ENCODE measurements at places on chromosomes 2 and 18.

DNA sequence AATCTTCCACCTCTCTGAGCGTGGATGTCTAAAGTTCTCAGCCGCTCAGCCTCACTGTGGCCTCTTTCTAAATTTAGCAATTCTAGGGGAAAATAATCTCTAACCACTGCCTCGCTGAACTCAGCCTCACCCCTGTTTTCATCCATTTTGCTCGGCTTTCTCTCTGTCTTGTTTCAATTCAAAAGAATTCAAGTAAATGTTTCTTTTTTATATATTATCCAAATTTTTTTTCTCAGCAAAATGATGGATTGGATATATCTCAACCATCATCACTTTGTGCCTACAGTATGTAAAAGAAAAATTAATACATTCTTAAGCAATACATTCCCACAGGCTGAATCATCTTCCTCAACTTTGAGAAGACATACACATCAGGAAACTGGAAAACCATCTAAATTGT lies 24.0 kb upstream of the GALNT5 start:
- DNase-seq, result no peak

DNA sequence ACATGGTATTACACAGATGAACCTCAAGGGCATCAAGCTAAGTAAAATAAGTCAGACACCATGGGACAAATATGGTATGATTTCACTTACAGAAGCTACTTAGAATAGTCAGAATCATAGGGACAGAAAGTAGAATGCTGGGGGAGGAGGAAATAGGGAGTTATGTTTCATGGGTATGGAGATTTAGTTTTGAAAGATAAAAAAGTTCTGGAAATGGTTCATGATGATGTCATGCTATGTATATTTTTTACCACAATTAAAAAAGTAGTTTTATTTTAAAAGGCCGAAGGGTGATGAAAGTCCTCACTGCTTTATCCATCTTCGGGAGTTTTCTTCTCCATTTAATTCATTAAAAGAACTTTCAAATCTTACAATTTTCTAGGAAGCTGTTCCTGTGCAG lies 181.9 kb downstream of the CALCRL start:
- DNase-seq, result no peak

GRCh38 chr2:50529600-50530218 lies 502.2 kb downstream of the NRXN1 start:
- no peak for DNase-seq

DNA sequence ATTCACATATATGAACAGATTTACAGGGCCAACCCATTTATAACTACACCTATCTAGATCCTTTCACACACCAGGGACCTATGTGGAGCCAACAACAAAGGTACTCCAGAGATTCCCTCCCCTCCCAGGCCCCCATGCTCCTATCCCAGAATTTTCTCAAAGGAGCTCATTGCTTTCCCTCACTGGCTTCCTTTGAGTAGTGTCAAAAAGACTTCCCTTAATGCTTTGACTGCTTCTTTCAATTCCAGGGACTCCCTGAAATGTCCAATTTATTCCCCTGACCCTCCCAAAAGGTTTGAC lies 46.6 kb downstream of the IKZF2 start:
- DNase-seq, result no peak

- no peak for DNase-seq
These were observed 874 bp downstream of the WDR43 start for GRCh38 chr2:28895189-28895893.

DNA sequence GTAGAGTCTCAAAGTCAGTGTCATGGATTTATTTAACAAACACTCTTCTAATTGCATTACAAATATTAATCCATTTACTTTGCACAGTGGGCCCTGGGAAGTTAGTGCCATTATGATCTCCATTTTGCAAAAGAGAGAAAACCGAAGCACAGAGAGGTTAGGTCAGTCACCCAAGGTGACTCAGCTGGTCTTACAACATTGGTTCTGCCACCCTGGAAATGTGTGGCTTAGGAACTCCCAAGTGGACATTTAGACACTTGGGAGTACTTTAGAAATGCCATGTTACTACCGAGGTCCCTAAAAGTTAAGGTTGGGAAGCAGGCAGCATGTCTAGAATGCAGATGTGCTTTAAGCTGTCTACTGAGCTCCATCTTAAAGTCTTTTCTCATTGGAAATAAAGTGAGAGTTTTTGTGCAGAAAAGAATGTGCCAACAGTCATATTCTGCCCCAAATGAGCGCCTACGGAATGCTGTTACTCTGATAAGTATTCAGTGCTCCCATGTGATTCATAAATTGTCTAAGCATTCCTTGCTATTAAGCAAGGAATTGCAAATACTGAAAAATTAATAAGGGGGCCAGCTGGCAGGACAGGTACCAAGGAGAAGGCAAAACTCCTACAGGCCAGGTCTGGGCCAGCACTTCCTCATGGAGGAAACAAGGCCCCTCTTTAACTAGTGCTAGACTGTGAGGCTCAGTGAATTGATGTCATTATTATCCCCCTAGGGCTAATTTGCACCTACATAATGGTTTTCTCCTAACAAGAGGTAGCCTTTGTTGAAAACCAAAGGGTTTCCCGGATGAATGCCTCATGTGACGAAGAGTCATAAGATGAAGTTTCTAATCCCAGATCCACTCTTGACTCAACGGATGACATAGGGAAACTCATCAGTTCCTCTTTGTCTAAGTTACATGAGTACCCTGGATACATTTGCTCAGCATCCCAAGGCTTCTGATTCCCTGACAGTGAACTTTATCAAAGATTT lies 16.3 kb downstream of the NRP2 start:
- no peak for DNase-seq

DNA sequence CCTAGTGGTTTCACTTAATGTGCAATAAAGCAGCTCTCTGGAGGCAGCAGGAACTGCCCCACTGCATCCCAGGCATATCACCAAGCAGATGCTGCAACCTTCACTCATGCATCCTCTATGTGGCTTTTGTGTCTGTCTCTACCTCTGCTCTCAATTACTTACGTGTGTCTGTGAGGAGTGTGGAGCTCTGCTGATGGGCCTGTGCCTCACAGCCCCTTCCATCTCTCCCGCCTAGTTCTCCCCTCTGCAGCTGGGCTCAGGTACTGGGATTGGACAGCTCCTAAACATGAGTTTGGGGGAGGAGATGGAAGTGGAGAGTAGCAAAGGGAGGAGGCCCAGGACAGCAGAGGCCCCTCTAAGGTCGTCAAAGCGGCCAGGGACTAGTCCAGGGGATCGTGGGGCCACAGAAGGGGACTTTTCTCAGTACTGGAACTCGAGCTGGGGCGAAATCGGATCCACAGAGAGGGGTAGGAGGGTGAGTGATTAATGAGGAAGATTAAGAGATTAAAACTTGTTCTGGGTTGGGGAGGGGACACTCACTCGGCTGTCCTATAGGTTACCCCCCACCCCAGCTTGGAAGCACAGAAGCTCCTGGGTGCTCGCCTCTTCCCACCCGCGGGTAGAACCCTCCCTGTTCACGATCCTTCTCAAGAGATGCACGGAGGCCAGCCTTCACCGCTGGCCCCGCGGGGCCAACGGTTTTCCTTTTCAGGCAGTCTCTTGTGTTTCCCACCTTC lies 2.1 kb upstream of the LBX2 start:
- DNase-seq, result no peak

GRCh38 chr2:65528241-65528574 lies 95.8 kb upstream of the SPRED2 start:
- DNase-seq, result no peak
